ENCODE measurements at places on chromosomes 5 and 9. TPM values are rescaled to one million over a fixed set of nuclear protein-coding genes. Genes with fewer than 3 reads are reported as not detected.

DNA sequence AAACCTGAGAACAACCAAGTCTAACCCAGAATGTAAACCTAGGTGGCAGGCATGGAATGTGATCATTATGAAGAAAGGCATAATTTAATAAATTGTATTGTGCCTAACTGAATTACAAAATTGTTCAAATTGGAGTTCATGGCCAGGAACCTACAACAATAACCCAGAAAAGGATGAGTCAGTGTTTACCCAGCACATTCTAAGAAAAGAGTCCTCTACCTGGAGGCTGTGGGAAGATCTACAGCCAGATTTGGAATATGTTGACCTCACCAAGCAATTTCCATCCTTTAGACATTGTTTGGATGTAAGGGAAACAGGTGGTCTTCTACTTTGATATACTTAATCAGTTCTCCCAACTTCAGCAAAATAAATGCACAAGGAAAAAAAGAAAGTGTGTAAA lies 152.2 kb downstream of the TMEM161B start:
- DNase-seq, result no peak

FGD3 gene
- 42.3 TPM for polyA plus RNA-seq

DNA sequence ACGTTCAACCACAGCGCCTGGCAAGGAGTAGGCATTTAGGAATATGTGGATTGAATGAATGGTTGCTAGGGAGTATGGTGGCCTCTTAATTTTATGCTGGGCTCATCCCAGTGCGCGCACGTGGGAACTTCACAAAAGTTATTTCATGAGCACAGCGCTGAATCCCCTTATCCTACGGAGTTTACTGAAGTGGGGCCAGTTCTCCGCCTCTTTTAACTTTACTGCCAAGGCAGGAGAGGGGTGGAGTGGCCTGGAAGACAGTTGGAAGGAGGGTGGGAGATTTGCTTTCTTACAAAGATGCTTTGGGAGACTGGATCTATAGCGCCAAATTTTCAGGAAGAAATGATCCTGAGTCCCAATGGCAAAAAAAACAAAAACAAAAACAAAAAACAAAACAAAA lies 326.5 kb downstream of the SH3GL2 start:
- no peak for DNase-seq

DNA sequence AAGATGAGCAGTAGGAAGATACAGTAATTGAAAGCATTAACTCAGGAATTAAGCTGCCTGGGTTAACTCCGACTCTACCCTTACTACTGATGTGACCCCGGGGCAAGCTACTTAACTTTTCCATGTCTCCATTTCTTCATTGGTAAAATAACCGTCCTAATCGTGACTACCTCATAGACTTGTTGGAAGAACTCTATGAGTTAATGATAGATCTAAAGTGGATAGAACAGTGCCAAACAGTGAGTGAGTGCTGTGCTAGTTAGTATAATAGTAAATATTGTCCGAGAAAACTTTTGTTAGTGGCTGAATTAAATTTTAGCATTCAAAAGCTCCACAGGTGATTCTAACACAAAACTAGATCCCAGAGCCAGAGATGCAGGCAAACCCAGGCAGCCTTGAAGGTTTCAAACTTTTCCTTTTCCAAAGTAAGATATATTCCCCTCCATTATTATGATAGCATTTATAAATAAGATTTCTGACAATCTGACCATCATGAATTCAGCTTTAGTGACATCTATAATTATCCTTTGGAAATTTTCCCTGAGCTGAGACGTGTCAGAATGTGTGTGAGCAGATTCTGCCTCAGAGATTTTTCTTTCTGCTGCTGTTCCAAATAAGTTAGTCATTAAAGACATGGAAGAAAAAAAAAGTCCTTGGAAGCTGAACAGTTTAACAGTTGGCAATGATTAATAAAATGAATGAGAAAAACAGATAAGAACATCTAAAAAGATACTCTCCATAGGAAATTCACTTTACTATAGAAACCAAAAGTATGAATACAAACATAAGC lies 369.5 kb downstream of the PRELID2 start:
- DNase-seq, result no peak

TMC1 gene
- not detected for polyA plus RNA-seq

All from naive B cell (primary cell).